Activated CD4-positive, alpha-beta T cell treated with anti-CD3 and anti-CD28 coated beads, Interleukin-2, Interleukin-6, amounts not matched to agents 100 ng/mL and 50 ng/mL, durations not matched to agents 16 hours and 8 hours (primary cell): ENCODE measurements at places on chromosomes 12 and 14.

DNA sequence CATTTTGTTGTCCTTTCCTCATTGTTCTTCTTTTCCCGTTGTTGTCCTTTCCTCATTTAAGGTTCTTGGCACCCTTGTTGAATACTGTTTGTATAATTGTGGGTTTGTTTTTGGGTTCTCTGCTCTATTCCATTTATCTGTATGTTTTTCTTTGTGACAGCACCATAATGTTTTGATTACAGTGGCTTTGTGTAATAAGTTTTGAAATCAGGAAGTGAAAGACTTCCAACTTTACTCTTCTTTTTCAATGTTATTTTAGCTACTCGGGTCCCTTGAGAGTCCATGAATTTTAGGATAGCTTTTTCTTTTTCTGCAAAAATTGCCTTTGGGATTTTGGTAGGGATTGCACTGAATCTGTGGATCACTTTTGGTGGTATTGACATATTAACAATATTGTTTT lies 28.1 kb downstream of the ETNK1 start:
- DNase-seq = no peak

GRCh38 chr12:94338006-94338794 lies 121.5 kb downstream of the CEP83 start:
- no peak for DNase-seq

DNA sequence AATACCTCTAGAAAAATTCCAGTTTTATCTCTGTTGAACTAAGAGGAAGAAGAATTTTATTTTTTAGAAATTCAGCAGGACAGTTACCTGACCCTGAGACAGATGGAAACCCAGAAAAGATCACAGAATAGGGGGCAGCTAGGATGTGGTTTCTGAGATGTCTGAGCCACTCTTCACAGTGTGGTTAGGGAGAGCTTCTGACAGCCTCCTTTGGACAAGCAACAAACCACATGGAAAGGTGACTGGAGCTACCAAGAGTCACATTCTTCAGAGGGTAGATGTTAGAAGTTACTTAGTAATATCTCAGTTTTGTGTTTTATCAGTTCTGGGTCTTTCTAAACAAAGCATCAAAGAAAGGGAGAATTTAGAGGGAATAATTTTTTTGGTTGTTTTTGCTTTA lies 117.3 kb upstream of the NAP1L1 start:
- DNase-seq = no peak

- no peak for DNase-seq
These were observed 11.1 kb downstream of the GALNT4 start for GRCh38 chr12:89513544-89513943.

DNA sequence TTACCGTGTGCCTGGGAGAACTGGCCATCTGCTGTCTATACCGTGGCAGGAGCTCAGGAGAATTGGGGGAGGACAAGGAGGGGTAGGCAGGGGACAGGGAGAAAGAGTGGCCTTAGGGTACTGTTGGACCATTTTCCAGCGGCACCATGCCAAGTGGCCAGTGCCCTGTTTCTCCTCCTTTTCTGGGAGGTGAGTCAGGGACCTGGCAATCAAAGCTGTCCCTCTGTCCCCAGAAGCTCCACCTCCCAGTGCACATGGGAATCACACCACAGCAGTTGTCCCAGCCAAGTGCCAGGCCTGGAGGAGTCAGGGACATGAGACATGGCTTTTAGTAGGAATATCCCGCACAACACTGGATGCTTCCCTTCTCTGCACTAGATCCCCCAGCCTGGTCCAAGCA lies 118.0 kb downstream of the GCH1 start:
- DNase-seq = no peak

DNA sequence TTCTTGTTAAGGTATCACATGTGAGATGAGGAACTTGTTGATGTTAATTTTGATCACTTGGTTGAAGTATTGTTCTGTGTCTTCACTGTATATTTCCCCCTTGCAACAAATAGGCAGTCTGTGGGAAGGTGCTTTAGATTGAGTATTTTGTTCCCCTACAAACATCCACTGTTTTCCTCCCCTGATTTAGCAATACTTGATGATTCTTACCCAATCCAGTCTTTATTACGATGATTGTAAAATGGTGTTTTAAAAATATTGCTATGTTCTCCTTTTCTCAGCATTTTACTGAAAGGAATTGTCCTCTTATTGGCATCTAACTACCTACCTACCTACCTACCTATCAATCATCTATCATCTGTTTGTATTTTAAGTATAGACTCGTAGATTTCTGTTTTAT lies 66.3 kb downstream of the ETNK1 start:
- no peak for DNase-seq

DNA sequence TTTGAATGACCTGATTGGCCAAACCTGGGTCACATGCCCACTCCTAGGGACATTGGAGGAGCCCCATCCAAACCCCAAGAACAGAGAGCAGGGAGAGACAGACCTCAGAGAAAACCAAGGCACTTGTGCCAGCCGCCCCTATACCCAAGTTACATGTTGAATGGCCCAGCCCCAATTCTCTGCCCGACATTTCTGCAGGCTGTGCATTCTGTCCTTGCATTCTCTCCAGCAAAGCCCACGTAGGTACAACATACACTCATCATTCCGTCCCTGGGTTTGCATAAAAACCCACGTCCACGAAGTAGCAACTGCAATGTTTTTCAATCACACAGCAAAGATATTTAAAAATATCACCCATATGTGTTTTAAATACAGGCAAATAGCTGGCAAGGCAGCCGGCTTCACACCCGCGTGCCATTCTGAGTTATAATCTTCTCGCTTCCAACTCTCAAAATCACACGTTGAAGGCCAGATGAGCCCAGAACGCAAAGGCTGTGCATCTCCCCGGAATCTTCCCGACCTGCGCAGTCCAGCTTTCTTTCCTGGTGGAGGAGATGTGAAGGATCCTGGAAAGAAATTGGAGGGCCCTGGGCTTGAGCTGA lies 91.7 kb upstream of the MYL2 start:
- no peak for DNase-seq

DNA sequence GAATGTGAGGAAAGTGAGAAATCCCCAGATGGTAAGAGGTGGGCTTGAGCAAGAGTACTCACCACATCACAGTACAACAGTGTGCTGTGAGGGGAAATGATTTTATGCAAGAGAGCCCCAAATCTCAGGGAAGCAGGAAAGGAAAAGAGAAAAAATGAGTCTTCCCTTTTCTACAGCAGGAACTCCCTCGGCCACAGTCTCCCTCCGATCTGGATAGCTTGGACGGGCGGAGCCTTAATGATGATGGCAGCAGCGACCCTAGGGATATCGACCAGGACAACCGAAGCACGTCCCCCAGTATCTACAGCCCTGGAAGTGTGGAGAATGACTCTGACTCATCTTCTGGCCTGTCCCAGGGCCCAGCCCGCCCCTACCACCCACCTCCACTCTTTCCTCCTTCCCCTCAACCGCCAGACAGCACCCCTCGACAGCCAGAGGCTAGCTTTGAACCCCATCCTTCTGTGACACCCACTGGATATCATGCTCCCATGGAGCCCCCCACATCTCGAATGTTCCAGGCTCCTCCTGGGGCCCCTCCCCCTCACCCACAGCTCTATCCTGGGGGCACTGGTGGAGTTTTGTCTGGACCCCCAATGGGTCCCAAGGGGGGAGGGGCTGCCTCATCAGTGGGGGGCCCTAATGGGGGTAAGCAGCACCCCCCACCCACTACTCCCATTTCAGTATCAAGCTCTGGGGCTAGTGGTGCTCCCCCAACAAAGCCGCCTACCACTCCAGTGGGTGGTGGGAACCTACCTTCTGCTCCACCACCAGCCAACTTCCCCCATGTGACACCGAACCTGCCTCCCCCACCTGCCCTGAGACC lies 7.8 kb downstream of the ATN1 start:
- DNase-seq = no peak

DNA sequence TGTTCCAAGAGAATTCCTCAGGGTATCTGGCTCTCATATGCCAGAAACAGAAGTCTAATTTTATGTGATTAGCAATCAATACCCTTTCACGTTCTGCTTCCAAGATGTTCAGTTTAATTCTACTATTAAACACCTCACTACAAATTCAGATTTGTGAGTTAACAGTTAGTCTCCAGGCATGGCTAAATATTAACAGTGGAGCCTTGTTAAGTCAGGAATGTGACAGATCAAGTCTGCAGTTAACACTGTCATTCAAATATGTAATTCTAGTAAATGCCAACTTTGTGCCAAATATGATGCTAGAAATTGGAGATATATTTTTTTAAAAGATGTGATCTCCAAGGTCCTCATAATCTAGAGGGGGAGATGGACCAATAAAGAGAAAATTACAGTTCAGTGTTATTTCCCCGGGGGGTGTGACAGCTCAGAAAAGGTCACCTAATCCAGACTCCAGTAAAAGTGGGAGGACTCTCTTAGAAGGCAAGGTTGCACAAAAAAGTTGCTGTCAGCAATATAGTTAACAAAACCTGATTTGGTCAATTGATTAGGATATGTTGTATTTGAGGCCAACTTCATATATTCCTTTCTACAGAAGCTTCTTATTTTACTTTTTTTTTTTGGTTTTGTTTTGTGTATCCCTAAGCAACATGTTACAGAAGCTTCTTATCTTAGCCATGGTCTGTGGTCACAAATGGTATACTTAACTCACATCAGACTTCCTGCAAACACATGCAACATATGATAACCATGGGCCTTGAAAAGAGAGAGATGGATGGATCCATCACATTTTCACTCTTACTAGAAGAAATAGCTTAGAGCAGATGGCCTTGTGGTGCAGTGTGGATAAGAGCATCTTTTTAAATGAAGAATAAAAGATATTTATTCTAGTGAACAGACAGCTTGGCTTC lies 18.4 kb upstream of the RNU6-7 start:
- no peak for DNase-seq

DNA sequence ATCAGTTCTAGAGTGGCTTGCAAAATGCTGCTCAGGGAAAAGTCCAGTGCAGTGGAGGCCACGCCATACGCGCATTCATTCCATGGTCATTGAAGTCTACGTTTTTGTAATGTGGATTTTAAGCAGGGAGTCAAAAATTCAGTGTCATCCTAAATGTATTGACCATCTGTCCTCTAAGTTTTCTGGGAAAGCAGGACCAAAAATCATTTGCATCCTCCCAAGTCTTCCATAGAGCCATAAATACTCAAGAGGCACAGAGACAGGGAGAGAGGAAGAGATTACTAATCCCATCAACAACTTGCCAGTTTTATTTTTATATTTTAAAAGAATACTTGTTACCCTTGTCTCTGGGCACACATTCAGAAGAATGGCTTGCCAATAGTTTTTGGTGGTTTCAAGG lies 36.9 kb downstream of the RHOJ start:
- DNase-seq = no peak

DNA sequence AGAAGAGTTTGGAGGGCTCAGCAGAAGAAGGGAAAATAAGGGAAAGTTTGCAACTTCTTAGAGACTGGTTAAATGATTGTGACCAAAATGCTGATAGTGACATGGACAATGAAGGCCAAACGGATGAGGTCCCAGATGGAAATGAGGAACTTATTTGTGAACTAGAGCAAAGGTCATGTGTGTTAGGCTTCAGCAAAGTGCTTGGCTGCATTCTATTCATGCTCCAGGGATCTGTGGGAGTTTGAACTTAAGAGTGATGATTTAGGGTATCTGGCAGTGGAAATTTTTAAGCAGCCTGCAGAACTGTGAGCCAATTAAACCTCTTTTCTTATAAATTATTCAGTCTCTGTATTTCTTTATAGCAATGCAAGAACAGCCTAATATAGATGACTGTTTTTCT lies 88.9 kb upstream of the ARHGAP5 start:
- DNase-seq = no peak

- DNase-seq = no peak
These were observed 100.3 kb upstream of the FAR2 start for GRCh38 chr12:29048787-29049186.

GRCh38 chr12:15278816-15279658 lies 43.3 kb upstream of the PTPRO start:
- peak; percentile 13 for DNase-seq

DNA sequence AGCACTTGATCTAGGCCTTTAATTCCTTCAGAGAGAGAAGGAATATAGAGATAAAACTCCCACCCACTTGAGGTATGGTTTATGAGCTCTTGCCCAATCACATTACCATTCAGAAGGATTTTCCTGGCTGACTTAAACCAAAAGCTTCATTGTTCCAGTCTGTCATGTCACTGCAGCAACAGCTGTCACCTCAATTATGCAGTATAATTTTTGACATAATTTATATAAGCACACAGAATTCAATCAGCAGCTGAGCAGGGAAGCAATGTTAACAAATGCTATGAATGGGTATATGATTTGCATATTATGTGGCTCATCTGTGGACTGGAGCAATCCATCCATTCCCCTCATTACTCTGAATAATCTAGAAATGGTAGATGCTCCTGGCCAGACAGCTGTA lies 40.3 kb downstream of the CBX5 start:
- DNase-seq = no peak

- DNase-seq = peak; percentile 27
These were observed 987 bp downstream of the CCER1 start for GRCh38 chr12:90953956-90954421.

- DNase-seq = no peak
These were observed 23.1 kb upstream of the DCP1B start for GRCh38 chr12:2027351-2027750.

GRCh38 chr12:117282490-117282889 lies 78.9 kb downstream of the NOS1 start:
- no peak for DNase-seq

GRCh38 chr14:88605594-88605993 lies 42.8 kb downstream of the ZC3H14 start:
- DNase-seq = no peak

DNA sequence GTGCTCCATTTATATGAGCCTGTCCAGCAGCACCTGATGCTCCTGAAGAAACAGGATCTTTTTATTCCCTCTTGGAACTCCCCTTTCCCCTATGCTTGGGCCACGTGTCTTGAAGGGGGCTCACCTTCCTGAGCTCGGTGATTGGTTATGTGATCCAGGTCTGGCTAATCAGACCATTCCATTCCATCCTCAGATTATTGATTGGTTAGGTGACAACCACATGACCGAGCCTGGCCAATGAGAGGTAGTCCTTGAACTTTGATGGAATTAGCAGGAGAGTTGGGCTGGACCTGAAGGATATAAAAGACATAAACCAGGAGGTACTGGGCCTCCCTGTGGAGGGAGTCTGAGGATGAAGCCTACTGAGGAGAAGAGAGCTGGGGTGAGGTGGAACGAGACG lies 216.6 kb upstream of the LHX5 start:
- DNase-seq = no peak

GRCh38 chr14:54109521-54110120 lies 153.0 kb upstream of the BMP4 start:
- DNase-seq = no peak
